NCI-H524 treated with DMSO at 0.1 percent for 48 hours (cell line): ENCODE measurements at places on chromosomes 3 and 15.

DNA sequence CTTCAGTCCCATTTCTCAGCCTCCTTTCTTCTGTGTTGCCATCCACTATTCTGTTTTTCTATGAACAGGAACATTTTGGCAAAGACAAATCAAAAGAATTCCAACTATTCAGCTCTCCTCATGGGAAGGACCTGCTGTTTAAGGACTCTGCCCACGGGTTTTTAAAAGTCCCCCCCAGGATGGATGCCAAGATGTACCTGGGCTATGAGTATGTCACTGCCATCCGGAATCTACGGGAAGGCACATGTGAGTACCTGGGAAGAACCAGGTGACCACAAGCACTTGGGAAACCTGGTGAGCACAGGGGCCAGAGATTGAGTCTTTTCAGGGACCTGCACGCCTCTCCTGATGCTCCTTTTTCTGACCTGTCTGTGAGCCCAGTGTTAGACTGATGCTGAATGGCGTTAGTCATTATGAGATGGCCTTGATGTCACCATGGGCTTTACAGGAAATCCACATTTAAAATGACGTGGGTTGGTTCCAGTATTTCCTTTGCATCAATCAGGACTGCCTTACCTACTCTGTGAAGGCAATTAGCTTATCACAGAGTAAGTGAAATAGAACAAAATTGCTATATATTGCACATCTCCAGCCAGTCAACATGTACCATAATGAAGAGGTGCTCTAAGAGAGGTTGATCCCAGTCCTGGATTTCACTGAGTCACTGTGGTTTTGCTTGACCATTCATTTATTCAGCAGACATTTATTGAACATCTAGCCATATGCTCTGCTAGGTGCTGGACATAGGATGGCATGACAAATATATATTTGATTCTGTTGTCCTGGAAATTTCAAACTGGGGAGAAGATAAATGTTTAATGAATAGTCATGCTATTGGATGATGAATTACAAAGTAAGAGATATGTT is 11.7 kb downstream of the TF start:
- no peak for DNase-seq

GRCh38 chr15:68784206-68784605 is 36.5 kb downstream of the ANP32A start:
- no peak for DNase-seq

GRCh38 chr3:35654476-35654875 is 15.2 kb downstream of the ARPP21 start:
- DNase-seq, result no peak

DNA sequence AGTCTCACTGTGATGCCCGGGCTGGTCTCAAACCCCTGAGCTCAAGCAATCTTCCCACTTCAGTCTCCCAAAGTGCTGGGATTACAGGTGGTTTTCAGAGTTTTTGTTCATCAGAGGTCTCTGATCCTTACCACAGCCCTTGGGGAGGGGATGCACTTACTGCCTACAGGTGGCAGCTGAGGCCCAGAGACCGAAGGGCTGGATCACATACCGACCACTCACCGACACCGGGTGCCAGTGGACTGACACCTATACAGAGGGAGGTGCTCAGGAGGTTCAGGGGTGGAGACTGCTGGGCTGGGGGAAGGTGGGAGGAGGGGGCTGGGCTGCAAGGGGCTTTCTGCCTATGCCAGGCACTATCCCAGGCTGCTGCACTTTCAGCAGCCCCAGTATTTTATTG is 19.5 kb downstream of the DUSP7 start:
- no peak for DNase-seq
